DMS79 (cell line): ENCODE measurements at places on chromosomes 3 and 15.

GRCh38 chr3:16132190-16132589, 42.3 kb upstream of the GALNT15 start:
- no peak for DNase-seq

DNA sequence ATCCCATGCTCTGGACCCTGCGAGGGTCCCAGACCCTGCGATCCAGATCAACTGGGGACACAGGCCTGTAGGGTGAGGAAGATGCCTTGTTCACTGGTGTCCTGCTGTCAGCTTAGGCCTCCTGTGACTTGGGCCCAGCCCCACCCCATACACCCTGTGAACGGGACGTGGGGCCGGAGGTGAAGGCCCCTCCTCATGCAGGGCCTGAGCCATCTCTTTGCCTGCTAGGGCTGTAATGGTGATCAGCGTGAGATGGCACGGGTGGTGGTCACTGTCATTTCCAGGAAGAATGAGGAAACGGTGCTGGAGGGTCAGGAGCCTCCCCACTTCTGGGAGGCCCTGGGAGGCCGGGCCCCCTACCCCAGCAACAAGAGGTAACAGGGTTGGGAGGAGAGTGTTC, 12.4 kb downstream of the VILL start:
- no peak for DNase-seq

- DNase-seq = no peak
These were observed 53.4 kb downstream of the FILIP1L start for GRCh38 chr3:100060685-100061484.

- DNase-seq = no peak
These were observed 59.8 kb upstream of the ZPLD1 start for GRCh38 chr3:102374863-102375634.

- no peak for DNase-seq
These were observed 256.0 kb upstream of the STAC start for GRCh38 chr3:36124118-36124796.

- DNase-seq = peak; percentile 67
These were observed 575.8 kb upstream of the TBL1XR1 start for GRCh38 chr3:177772908-177773557.

DNA sequence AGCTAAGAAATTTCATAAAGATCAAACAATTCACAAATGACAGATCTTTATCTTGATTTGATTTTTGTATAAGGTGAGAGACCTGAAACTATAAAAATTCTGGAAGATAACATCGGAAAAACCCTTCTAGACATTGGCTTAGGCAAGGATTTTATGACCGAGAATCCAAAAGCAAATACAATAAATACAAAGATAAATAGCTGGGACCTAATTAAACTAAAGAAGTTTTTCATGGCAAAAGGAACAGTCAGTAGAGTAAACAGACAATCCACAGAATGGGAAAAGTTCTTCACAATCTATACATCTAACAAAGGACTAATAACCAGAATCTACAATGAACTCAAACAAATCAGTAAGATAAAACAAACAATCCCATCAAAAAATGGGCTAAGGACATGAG, 116.9 kb upstream of the BCHE start:
- DNase-seq = no peak

DNA sequence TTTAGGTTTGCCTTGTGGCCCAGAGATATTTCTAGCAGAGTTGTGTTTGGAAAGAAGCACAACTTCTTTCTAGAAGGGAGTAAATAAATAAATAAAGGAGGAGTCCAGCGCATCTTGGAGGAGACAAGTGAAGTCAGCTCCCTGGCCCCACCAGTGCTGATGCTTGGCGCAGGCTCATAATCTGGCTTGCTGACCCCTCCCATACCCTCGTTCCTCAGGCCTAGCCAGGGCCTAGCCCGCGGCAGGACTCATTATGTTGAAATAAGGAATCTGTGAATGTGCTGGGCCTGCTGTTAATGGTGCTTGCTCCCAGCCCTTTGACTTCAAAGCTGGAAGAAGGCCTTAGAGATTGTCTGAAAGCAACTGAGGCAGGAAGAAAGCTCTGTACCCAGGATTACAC, 3.1 kb downstream of the ZNF710 start:
- DNase-seq = no peak

- DNase-seq = no peak
These were observed 14.2 kb downstream of the CPA3 start for GRCh38 chr3:148879256-148879655.

DNA sequence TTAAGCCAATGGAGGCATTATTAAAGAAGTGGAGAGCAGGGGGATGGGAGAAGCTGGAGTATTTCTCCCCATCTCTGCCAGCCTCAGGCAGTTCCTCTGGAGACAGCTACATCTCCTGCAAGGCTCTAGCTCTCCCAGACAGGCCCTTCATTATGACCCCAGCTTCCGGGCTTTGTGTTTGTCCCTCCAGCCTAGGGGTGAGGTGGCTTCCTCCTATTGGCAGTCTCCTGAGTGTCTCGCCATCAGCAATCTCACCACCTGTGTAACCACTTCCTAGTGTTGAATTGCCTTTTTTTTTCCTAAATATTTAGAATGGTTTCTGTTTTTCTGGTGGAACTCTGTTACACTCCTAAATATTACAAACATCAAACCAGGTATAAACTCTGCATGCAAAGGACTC, 122.3 kb downstream of the FAM174B start:
- no peak for DNase-seq

GRCh38 chr3:197465996-197466549, 89.7 kb downstream of the BDH1 start:
- no peak for DNase-seq

GRCh38 chr3:134627831-134628230, 23.0 kb downstream of the KY start:
- no peak for DNase-seq

DNA sequence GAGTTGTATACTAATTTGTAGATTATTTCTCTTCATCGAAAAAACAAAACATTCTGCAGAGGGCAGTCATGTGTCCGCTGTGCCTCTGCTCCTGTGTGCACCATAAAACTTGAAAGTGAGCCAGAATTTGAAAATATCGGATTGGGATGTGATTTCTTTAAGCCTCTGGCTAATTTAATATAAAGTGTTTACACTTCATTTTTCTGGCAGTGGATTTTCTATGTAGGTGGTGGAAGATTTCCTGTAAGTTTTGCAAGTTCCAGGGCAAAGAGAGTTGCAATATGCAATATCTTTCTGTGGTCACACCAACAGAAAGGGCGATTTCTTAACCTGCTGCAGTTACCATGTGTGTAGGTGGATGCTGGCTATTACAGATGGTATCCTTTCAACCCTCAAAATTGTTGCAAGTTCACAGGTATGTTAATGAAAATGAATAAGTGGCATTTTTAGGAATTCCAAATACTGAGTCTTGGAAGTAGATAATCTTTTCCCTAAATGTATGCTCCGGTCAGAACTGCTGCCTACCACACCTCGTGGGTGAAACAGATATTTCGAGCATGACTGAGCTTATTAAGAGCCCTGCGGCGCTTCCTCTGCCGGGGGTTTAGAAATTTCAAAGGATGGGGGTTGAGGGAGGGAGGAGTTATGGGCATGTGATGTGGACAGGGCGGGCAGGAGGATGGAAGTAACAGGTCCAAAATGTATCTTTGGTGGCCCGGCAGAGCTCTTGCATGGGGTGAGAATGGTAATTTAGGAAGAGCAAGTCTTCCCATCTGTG, 134.0 kb downstream of the PGPEP1L start:
- DNase-seq = no peak

- no peak for DNase-seq
These were observed 10.6 kb downstream of the ARPP19 start for GRCh38 chr15:52558196-52558595.

DNA sequence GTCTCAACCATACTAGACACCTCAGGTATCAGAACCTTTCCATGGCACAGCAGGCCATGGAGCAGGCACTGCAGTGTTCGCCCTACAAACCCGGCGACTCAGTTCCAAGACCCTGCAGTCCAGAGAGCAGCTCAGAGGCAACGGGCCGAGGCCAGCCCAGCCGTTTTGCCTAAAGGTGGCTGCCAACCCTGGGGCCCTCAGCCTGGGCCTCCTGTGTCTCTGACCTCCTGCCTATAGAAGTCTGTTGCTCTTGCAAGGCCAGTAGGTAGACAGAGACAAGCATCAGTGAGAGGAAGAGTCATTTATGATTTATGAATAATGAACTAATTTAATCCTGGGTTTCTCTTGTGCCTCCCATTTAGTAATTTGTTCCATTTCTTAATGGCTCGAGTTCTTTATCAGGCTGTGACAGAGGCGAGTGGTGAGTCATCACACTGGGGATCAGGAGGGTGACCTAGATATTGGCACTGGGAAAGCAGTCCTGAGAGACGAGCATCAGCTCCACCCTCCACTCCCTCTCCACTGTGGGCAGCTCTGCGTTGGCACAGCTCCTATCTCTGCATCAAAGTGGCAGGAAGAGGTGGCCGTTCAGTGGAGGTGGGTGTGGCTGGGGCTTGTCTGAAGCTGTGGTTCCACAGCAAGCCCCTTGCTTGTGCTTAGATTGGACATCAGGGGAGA, 79.8 kb downstream of the ABHD5 start:
- no peak for DNase-seq

DNA sequence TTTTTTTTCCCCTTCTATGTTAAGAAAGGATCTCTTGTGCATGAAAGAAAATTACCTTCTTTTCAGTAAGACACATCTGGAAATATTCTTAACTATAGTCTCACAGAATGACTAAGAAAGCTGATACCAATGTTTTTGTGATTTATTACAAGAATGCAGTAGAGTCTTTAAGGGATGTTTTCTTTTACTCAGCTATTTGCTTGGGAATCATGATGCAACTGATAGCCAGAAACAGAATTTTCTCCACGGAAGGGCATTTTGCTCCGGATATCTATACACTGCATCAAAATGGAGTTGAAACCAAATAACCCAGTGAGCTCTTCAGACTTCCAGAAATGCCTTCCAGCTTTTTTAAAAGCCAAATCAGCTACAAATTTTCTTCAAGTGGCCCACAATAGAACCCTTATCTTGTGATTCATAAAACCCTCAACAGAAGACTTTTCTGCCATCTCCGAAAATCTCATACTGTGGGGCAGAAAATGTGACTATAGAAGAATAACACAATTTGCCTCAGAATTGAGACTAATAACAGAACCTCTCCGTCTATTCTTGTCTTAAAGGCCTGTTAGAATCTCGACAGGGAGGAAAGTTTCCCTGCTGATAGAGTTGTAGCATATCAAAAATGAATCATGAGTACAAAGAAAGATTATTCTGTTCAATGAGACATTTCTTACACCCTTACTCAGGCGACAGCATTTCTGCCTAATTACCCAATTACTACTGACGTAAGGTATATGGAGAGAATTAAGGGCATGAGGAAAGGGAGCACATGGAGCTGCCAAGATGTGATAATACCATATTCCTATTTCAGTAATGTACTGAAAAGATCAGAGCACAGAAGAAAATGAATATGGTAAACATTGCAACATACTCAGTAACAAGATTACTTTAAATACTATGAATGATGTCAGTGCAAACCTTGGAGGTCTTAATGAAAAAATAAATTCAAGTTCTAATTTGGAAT, 900.1 kb downstream of the ROBO1 start:
- DNase-seq = no peak

GRCh38 chr15:49927189-49927861, 191.7 kb downstream of the ATP8B4 start:
- DNase-seq = no peak

DNA sequence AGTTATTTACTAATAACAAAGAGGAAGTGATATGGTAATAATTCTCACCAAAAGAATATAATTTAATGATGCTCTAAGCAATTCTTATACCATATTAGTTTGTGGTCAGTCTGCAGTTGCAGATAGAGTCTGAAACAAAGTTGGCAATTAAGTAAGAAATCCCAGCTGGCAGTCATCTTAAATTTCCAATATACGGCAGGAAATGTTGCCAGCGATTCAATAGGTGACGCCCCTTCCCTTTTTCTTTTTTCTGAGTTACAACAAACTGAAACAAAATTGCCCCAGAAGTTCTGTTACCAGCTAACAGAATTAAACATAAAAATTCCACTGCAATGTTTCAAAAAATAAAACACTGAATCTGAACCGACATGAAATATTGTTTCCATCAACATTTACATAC, 26.7 kb downstream of the LRRFIP2 start:
- DNase-seq = no peak

DNA sequence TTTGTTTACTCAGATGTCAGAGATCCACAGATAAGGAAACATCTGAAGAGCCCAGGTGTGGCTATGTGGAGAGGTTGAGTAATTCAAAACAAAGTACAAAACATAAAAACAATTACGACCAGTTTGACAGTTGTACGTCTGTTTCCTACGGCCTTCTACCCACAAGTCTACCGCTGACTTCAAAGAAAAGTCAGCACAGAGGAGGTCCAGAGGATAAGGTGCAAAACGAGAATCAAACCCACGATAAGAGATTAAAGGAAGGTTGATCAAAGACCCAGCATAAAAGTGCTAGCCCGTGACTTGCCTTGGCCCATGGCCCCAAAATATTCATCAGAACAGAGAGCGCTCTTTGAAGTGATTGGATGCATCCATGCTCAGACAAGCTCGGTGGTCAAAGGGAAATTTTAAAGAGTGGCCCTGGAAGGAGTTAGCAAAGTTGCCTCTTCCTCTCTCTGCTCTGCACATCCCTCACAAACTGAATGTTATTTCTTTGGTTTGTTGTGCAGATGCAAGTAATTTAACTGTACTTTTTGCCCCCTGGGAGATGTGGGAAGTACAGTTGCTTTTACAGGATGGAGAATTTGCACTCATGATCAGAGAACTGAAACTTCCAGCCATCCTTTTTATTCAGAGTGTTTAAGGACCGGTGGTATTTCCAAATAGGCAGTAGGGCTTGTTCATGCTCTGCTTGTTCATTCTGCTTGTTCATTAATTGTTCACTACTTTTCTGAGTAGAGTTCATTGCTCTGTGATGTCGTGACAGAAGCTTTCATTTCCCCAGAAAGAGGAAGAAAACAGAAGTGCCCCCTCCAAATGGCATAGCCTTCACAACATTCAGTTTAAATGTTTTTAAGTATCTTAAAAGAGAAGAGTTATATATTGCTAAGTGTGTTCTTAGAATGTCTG, 31.1 kb downstream of the MME start:
- DNase-seq = no peak
